Activated CD4-positive, alpha-beta T cell treated with anti-CD3 and anti-CD28 coated beads, Interleukin-10, Interleukin-2, amounts not matched to agents 100 ng/mL and 50 ng/mL, durations not matched to agents 16 hours and 8 hours (primary cell): ENCODE measurements at places on chromosomes 4 and X.

GRCh38 chr4:37666625-37667071, 19.5 kb downstream of the RELL1 start:
- peak; percentile 71 for DNase-seq

GRCh38 chr4:36508394-36508793, 227.0 kb downstream of the DTHD1 start:
- no peak for DNase-seq

DNA sequence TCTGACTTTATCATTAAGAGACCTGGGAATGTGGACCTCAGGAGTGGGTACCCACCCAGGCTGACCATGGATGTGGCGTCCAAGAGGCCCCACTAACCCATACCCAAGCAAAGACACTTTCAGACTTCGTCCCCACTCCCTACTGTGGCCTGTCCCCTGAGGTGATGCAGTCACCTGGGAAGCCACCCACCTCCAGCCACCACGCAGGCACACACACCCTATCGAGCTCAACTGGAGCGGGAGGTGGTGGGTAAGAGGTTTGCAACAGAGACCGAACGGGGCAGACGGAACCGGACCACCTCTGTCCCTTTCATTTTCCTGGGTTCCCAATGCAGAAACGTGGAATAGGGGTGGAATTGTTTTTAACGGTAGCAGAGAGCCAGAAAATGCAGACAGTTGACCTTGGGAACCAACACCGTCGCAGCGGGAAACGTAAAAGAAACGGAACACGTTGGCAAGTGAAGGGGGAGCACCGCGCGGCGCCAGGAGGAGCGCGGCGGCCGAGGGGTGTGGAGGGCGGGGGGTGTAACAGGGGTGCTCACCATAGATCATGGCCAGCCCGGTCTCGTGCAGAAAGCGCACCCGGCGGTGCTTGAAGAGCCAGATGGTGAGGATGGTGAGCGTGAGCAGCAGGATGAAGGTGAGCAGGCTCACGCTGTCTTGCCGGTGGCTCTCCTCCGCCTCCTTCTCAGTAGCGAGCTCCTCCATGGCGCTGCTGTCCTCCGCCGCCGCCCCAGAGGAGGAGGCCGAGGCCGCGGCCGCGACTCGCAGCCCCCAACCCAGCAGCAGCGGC, 559 bp downstream of the SLC9A7 start:
- DNase-seq, result peak; percentile 23

DNA sequence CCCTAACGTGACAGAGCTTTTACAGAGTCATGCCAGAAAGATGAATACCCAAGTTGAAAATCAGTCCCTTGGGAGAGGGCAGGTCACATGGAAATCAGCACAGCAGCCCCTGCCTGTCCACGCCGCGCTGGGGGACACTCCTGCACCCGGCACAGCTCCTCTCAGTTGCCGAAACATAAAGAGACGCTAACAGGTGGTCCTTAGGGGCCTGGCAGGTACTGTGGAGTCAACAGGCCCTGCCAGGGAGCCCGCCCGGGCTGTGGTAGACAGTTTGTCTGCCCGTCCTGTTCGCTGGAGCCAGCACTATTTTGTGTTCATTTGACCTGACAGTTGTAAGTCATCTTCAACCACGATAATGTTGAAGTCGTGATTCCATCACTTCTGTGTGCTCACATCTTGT, 30.5 kb downstream of the NELFA start:
- no peak for DNase-seq

DNA sequence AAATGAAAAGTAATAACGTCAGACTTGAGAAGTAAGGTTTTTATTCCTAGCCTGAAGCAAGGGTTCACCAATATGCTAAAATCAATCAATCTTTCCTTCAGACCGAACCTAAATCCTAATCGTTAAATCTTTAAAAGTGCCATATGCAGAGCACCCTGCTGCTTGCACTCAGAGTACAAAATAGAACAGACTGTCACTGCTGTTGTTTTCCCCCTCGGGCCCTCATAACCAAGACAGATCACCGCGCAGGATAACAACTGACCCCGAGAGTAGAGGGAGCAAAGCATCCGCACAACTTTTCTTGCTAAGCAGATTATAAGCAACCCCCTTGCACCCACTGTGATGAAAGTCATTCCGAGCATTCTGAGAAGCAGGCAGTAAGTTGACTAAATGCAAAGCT, 550.9 kb upstream of the NDST4 start:
- DNase-seq, result no peak

DNA sequence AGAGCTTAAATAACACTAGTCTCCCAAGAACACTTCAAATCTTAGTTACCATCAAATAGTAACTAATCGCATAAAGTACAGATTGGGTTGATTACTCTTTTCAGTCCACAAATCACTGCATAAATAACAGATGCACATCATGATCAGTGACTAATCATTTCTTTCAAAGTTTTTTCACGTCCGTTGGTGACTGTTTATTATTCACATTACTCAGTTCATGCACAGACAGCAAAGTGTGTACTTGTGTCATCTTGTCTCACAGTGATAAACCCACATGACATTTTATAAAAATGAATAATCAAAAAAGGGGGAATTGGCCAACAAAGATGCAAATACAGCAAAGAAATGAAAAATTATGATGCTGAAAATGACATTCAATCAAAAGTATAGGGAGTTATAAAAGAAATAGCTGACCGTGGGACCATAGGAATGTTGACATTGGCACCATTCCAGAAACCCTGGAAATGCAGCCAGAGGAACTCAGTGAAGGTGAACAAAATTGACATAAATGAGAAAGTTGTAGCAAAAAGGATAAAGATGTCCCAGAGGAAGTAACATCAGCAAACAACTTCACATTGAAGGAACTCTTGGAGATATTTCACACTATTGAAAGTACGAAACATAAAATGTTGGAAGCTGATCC, 161.5 kb downstream of the SOX3 start:
- DNase-seq, result no peak

DNA sequence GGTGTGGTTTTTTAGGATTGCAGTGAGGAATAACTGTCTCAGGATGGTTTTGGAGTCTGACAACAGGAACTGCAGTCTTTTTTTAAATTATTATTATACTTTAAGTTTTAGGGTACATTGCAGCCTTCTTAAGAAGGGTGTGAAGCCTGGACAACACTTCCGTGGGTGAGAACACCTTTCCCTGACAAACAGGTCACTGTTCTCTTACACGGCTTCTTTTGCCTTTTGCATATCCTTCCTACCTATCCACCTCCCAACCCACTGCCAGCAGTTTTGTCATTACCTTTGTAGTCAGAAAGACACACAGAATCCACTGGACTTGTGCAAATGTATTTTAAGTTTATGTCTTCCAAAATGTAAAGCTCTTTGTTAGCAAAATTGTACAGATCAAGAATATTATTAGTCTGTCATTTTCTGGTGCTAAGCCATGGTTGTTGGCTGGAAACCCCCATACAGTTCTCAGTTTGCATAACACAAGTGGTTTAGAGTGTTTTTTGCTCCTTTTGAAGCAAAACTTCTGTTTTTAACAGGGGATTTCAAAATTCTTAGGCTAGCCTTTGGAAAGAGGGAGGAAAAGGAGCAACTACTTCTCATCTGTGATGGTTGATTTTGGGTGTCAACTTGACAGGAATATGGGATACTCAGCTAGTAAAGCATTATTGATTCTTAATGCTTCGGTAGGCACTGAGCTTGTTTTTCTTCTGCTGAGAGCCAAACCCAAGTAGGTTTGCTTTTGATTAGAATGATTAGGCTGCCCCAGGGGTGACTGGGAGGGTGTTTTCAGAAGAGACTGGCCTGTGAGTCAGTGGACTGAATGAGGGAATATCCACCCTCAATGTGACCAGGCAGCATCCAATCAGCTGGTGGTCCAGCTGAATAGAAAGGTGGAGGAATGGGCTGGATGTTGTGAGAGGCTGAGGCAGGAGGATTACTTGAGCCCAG, 29.4 kb upstream of the KLHL2 start:
- DNase-seq, result no peak

DNA sequence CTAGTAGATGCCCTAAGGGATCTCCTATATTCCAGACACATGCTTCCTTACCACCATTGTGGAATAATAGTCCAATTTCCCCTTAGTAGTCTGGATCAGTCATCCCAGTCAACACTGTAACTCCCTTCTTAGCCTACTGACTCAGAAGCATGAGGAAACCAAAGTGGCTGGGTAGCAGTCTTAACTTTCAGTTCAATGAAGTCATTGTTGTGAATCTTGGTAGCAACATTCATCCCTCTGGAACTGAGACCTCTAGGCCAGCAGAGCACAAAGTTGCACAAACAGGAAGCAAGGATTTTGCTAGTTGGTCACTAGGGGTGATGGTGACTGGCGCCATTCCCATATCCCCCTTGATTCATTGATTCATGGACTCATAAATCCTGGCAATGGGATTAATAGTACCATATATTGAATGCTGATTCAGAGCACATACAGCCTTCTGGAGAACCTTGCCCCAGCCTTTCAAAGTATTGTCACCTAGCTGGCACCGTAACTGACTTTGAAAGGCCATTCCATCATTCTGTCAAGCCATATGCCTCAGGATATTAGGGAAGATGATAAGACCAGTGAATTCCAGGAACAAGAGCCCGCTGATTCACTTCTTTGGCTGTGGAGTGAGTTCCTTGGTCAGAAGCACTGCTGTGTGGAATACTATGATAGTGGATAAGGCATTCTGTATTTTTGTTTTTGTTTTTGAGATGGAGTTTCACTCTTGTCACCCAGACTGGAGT, 19.7 kb upstream of the GPAT3 start:
- no peak for DNase-seq

DNA sequence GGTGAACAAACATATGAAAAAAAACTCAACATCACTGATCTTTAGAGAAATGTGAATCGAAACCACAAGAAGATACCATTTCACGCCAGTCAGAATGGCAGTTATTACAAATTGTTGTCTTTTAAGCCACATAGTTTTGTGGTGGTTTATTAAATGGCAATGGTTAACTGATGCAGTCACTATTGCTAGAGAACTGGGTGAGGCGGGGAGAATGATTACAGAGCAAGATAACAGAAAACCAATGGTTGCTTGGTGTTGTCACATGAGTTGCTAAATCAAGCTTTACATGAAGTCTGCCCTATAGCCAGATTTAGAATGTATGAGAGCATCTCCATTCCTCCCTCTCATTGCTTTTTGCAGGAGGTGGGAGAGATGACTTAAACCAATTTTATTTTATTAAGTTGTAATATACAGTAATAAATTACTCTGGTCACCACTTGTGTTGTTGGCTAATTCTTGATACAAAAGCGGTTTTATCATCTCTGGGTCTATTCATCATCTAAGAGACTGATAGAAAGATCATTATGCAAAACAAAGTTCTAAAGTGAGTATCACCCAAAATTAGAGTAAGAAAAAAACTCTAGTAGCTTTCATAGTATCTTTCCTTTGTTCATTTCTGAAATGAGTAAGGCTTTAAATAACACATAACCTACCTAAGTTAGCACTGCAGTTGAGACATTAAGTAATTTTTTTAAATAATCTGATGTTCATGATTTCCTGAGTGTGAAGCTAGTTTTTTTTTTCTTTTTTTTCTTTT, 859.5 kb downstream of the STIM2 start:
- no peak for DNase-seq
